ENCODE measurements at places on chromosomes 12 and 14.
A peak's percentile ranks its signal among the peaks of the same experiment; 100 is the strongest.

DNA sequence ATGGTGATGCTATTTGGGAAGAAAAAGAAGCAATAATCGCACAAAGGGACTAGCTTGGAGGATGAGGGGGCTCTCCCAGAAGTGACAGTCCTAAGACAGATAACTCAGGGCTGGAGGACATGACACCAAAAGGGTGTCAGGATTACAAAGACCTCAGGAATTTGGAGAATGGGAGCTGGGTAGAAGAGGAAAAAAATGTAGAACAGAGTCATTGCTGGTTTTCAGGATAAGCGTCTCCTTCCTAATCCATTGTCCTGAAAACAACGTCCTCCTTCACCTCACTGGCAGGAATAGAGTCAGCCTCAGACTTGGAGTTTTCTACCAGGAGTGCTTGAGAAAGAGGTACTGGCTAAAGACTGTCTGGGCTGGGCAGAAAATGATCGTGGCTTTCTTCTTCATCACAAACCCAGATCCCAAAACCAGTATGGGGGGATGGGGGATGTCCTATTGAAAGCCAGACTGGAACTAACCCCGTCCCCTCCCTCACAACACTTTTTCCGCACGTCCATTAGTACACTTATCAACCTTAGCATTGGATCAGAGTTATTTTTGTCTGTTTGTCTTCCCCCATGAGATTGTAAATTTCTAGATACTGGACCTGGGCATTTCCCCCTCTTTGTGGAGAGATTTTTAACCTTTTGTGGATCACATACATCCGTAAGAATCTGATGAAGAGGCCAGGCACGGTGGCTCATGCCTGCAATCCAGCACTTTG, 14.3 kb downstream of the B4GALNT3 start:
- DNase-seq, result no peak

DNA sequence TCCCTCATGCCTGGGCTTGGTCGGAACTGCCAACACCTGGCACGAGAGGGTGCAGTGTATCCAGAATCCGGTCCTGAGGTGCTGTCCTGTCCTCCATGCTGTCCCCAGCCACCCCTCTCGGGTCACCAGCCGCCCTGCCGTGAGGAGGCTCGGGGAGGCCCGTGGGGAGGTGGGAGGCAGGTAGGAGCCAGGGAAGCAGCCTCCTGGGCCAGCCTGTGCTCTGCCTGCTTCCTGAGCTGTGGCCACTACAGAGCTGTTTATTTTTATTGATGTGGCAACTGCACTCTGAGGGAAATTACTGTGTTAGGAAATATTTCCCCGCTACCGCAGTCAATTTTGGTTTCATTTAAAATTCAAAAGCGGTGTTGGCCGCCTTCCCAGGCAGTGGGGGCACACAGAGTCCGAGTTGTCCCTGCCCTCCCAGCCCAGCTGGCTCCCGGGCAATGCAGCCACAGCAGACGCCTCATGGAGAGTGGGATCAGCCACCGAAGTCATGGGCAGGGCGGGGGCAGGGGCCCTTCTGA, 18.3 kb downstream of the NOC4L start:
- DNase-seq, result peak; percentile 45

- no peak for DNase-seq
These were observed 187.7 kb upstream of the TMTC1 start for GRCh38 chr12:29971446-29971845.

- DNase-seq, result peak; percentile 25
These were observed 170.6 kb downstream of the OTOGL start for GRCh38 chr12:80269803-80270552.

DNA sequence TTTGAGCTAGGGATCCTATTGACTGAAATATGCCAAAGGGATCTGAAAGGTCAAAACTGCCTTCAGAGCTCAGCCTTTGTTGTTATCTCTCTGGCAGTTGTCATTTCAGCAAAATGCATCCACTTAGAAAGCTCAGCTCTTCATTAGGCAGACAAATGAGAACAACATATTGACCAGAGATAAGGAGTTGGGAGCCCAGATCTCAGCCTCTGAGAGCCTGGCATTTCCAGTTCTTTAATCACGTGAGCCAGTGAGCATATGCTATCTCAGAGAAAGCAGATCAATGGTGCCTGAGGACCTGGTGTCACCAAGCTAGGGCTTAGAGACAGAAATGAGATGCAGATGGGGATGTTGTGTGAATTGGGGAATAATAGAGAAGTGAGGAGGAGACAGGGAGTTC, 101.1 kb downstream of the DAD1 start:
- no peak for DNase-seq
